Fibroblast of skin of right quadriceps (primary cell): ENCODE measurements at places on chromosomes 7 and 10.
A peak's percentile ranks its signal among the peaks of the same experiment; 100 is the strongest.

DNA sequence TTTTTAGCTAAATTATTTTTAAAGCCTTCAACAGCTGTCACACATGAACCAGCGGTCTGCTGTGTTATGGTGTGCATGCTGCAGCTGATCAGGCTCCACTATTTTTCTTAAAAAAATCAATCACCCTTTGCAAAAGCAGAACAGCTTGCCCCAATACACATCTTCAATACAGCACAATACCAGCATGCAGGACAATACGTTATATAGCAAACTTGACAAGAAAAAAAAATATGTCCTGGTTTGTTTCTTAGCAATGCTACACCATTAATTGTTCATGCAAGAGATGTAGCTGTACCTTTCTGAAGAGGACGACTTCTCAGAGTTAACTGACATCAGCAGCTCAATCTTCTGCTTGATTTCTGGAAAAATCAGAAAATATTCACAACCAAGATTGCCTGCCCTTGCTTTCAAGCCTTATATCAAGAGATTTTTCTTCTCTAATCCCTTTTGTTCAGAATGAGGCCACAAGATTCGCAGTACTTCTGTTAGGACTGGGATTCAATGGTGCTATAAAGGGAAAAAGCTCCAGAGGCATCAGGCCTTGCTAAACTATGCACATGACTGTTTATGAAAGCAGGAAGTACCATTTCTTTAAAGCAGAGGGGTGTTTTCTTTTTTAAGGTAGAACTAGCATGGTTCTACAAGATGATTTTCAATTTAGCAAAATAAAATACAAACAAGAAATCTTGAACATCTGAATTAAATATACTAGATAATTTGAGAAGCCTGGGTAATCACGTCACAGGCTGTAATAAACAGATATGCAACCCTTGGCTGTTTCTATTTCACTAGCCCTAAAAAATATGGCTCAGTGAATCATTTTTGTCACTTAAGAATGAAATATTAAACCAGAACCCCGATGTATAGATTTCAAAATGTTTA, 120.0 kb downstream of the SRPK2 start:
- peak; percentile 64 for DNase-seq

- DNase-seq = no peak
These were observed 343.7 kb upstream of the AOAH start for GRCh38 chr7:37068038-37068437.

GRCh38 chr7:107394831-107395230, 75.0 kb upstream of the GPR22 start:
- DNase-seq = peak; percentile 60

GRCh38 chr7:156732091-156732625, 91.6 kb downstream of the RNF32 start:
- DNase-seq = no peak

- no peak for DNase-seq
These were observed 127.8 kb upstream of the LANCL2 start for GRCh38 chr7:55237156-55237893.

GRCh38 chr10:114854906-114855305, 33.3 kb downstream of the FHIP2A start:
- DNase-seq = no peak

DNA sequence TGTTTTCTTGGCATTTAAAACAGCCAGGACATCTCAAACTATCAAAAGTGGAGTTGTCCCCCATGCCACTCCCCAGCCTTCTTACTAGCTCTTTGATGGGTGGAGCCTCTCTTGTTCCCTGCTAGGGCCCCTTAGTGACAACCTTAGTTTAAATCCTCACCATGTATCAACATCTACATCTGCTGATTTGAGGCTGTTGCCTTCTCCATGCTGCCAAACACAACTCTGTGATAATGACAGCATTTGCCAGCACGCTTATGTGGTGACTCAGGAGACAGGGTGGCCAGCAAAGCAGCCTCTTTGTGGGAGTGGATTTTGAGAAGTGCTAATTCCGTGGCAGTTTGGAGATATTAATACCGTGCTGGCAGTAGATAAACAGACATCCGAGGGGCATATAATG, 145.4 kb downstream of the LRRC4 start:
- DNase-seq = peak; percentile 74

GRCh38 chr7:1586126-1586826, 16.4 kb upstream of the PSMG3 start:
- DNase-seq = no peak

- no peak for DNase-seq
These were observed 49.7 kb upstream of the BICC1 start for GRCh38 chr10:58462863-58463507.

DNA sequence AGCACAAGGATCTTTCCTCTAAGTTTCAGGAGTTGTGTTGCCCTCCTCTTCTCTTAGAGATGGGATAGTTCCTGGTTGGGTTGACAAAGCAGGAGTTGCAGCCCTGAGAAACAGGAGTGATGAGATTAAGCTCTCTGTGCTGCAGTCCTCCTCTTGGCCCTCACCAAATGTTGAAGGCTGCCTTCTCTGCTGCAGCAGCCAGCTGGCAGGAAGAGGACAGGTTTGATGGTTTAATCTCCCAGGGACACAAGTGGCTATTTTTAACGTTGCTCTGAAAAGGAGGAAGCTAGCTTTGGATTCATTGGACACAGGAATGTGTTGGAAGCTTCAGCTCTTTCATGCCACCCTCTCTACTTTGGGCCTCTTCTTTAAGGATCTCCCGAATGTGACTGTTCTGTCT, 9.4 kb downstream of the STRIP2 start:
- no peak for DNase-seq

DNA sequence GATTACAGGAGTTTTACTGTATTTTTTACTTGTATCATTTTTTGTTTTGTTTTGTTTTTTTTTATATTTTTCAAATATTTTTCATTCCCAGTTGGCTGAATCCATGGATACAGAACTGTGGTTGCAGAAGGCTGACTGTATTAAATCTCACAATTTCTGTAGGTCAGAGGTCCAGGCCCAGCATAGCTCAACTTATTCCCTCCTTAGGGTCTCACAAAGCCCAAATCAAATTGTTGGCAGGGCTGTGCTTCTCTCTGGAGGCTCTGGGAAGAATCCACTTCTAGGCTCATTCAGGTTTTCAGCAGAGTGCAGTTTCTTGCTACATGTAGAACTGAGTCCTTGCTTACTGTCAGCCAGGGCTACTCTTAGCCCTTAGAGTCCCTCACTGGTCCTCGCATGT, 22.6 kb downstream of the TSPAN14 start:
- DNase-seq = no peak

- DNase-seq = no peak
These were observed 101.3 kb downstream of the MDFIC start for GRCh38 chr7:115023219-115023618.

GRCh38 chr10:126658928-126659327, 11.6 kb downstream of the C10orf90 start:
- no peak for DNase-seq

DNA sequence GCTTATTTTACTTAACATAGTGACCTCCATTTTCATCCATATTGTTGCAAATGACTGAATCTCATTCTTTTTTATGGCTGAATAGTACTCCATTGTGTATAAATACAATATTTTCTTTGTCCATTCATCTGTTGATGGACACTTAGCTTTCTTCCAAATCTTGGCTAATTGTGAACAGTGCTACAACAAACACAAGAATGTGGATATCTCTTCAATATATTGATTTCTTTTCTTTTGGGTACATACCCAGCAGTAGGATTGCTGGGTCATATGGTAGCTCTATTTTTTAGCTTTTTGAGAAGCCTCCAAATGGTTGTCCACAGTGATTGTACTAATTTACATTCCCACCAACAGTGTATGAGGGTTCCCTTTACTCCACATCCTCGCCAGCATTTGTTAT, 58.0 kb downstream of the CREB5 start:
- no peak for DNase-seq

- DNase-seq = peak; percentile 75
These were observed 257.1 kb downstream of the GLI3 start for GRCh38 chr7:41979834-41980307.

- DNase-seq = no peak
These were observed 182.8 kb downstream of the SEC23IP start for GRCh38 chr10:120075349-120075748.

- peak; percentile 25 for DNase-seq
These were observed at the start of gene ADAMTS14 for GRCh38 chr10:70672165-70673042. TSS of gene ADAMTS14 (plus strand) at chr10:70672506. CDS start at chr10:70672803, 297 bp downstream.

DNA sequence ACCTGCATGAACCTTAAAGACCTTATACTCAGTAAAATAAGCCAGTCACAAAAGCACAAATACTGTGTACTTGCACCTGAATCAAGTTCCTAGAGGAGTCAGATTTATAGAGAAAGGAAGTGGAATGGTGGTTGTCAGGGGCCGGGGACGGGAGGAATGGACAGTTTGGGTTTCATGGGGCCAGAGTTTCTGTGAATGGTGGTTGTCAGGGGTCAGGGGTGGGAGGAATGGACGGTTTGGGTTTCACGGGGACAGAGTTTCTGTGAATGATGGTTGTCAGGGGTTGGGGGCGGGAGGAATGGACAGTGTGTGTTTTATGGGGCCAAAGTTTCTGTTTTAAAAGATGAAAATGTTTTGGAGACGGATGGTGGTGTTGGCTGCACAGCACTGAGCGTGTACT, 260.0 kb upstream of the MKI67 start:
- DNase-seq = no peak

DNA sequence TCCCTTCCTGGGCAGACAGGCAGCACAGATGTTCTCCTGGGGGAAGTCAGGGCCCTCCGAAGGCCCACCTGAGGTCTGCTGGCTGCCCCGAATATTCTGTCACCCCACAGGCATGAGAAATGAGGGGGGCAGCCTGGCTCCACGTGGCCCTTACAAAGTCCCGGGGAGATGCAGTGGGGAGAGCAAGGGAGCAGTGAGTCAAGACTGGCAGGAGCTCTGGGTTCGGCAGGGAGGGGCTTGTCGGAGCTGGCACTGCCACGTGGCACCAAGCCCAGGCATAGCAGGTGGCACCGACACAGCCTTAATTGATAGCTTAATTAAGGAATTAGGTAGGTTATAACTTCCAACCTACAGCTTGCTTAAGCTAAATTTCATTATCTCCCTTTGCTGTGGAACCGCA, 163.9 kb downstream of the USP6NL start:
- DNase-seq = no peak

GRCh38 chr10:53918755-53919154, 882.3 kb downstream of the PCDH15 start:
- DNase-seq = no peak

GRCh38 chr7:18792871-18793595, 297.5 kb downstream of the HDAC9 start:
- DNase-seq = no peak

DNA sequence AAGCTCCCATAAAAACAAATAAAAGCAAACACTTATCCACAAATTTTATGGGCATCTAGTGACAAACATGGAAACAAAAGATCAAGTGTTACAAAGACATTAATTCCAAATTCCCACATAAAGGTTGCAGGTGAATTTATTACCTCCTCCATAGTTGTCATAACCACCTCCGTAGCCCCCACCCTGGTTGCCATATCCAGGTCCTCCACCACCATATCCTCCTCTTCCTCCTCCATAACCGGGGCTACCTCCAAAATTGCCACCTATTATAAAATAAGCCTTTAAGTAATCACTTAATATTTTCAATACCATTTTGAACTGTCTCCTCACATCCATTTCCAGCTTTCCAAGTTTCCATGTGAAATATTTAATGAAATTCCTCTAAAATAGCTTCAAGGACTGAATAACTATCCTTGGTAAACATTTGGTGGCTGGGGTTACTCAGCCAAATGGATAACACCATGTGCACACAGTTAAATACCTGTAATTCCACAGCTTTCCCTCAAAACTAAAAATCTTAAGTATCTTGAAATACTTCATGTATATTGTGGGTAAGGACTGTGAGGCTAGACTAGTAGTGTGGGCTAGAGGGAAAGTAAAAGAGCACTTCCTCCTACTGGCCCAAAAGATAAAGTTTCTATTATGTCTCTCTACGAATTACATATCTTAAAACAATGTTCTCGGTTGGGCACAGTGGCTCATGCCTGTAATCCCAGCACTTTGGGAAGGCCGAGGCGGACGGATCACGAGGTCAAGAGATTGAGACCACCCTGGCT, 6.9 kb downstream of the HNRNPA2B1 start:
- DNase-seq = no peak

DNA sequence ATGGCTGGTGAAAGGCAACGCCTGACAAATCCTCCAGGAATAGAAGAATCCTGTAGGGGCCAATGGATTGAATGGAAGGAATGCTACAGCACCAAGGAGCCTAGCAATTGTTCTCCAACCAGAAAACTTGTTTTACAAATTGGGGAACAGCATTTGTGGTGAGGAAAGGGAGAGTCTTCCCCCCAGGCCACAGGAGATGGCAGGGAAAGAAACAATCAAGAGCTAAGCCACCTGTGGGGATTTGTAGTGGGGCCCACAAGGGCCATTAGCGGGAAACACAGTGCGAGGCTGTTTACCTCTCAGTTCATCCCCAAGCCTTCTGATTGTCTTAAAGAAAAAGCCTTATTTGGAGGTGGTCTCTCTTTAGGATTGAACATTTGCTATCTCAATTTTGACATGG, 48.5 kb upstream of the KCNMA1 start:
- DNase-seq = no peak

DNA sequence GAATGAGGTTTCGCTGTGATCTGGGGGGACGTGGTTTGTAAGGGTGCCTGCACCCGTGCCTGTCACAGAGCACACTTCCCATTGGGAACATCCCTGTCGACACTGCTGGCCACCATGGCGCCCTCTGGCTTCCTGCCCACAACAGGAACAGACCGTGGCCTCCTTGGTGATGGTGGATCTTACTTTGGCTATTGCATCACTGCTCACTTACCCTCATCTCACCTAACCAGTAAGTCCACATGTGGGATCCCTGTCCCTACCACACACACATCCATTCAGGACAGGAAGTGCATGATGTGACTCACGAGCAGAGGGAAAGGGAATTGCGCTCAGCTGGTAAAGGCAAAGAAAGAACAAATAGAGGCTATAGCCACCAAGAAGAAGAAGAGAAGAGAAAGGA, 26.2 kb upstream of the SEC61G start:
- no peak for DNase-seq

- DNase-seq = no peak
These were observed 3.4 kb downstream of the DOCK4 start for GRCh38 chr7:112202816-112203215.

- no peak for DNase-seq
These were observed 70.8 kb upstream of the ZNF92 start for GRCh38 chr7:65302883-65303282.

DNA sequence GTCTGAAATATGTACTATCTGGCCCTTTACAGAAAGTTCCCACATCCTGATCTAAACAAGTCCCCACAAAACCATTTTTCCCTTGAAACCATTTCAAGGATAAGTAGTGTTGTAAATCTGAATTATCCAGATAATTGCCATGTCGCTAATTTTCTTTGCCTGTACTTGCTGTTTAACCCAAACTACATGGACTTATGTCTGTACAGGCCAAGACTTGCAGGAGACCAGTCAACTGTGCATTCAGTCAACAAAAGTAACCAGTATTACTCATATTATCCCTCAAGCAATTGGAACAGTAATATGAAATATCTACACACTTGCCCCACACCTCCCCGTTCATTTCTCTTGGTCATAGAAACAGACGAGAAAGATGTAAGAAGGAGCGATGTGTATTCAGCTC, 347.8 kb upstream of the NFE2L3 start:
- DNase-seq = no peak

DNA sequence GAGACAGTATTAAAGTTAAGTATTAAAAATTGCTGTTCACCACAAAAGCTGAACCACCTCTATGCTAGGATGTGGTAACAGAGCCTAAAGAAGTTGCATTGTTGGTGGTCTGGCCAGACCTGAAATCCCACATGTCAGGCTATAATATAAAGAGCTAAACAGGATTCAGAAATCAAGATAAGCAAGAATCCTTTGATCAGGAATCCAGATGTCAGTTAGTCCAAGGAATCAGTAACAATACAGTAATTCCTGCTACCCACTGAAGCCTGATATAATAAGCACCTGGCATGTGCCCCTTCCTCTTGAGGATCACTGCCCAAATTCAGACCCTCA, 48.9 kb downstream of the ZNF277 start:
- DNase-seq = no peak
